ENCODE measurements at places on chromosomes 13 and 19.
A peak's percentile ranks its signal among the peaks of the same experiment; 100 is the strongest.

- DNase-seq, result no peak
These were observed 1921.9 kb downstream of the OLFM4 start for GRCh38 chr13:54950546-54950945.

GRCh38 chr19:38665950-38666662 lies 18.7 kb downstream of the ACTN4 start:
- no peak for DNase-seq

DNA sequence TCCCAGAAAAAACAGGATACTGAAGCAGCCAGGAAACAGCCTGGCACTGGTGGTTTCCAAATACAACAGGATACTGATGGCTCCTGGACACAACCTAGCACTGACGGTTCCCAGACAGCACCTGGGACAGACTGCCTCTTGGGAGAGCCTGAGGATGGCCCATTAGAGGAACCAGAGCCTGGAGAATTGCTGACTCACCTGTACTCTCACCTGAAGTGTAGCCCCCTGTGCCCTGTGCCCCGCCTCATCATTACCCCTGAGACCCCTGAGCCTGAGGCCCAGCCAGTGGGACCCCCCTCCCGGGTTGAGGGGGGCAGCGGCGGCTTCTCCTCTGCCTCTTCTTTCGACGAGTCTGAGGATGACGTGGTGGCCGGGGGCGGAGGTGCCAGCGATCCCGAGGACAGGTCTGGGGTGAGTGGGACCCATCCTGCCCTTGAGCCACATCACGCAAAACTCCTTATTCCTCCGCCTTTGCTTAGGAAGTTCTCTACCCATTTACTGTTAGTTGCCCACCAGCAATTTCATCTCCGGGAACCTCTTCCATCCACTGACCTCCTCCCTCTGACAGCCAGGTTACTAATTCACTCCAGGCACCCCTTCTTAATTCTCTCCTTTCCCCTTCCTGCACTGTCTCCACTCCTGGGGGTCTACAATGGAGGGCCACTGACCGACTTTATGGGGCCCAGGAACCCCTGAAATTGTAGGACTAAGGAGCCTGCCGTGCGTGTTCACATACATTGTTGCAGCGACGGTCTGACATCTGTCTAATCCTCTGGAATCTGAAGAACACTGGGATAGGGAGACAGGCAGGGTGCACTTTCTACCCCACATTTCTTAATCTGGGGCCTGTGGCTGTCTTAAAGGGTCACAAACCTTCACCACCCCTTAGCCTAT lies 1.2 kb downstream of the ITPKC start:
- DNase-seq, result peak; percentile 46

- no peak for DNase-seq
These were observed 22.1 kb downstream of the WTIP start for GRCh38 chr19:34503531-34504272.

DNA sequence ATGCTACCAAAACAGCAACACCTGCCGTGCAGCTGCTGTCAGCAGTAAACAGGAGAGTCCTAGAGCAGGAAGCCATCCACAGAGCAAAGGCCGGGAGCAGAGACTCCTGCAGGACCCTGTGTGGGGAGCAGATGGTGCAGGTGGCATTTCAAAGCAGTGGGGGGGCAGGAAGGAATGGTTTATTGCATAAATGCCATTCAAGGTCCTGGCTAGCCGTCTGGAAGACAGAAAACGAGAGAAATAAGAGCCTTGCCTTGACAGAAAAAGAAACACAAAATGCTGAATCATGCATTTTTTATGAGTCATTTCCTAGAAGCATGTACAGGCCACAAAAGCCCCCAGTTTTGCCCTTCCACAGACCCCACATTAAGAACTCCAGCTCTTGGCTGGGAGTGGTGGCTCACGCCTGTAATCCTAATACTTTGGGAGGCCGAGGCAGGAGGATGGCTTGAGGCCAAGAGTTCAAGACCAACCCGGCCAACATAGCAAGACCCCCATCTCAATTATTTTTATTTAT lies 5.4 kb downstream of the RSPH6A start:
- peak; percentile 71 for DNase-seq

DNA sequence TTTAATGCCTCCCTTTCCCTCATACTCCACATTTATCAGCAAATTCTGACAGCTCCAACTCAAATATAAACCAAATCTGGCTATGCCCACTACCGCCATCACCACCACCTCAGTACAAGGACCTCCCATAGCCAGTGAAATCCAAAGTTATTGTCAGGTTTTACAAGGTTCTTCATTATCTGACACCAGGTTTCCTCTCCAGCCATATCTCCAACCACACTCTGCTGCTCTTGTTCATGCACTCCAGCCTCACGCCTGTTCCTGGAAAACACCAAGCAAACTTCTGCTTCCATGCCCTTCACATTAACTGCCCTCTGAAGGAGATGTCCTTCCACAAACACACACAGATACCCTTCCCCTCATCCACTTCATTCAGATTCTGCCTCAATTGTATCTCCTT lies 102.2 kb upstream of the MIR17HG start:
- no peak for DNase-seq

GRCh38 chr13:93279982-93280381 lies 53.4 kb downstream of the GPC6 start:
- no peak for DNase-seq

DNA sequence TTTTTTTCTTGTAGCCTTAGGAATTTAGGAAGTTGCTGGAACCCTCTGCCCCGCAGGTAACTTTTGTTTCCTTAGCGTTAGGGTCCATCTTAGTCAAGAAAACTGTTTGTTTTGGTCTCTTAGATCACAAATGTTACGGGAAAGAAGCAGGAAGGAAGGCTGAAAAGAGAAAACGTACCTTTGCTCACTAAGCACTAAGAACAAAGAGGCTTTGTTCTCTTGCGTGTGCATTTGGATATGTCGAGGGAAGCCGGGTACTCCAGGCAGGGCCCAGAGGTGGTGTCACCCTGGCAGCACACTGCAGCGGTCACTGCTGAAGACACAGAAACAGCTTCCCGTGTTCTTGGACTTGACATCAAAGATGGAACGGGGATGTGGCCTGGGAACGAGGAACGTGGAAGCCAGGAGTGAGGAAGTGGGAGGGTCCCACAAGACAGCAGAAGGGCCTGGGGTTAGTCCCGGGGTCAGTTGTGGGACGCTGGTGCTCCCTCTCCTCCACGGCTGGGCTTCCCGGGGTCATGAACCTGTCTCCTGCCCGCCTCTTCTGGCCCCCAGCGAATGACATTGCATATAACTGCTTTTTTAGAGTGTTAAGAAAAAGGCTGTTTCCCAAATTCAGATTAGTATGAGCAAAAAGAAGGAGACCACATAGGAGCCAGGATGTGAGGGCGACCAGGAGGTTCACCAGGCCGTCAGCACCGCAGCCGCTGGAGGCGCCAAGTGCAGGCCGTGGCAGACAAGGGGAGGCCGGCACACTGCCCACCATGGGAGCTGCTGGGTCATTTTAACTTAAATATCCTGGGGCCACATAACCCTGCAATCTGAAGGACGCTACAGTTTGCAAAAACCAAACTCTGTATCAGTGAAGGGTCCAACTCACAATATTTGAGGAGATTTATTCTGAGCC lies 31.6 kb downstream of the ATP11A start:
- peak; percentile 37 for DNase-seq

DNA sequence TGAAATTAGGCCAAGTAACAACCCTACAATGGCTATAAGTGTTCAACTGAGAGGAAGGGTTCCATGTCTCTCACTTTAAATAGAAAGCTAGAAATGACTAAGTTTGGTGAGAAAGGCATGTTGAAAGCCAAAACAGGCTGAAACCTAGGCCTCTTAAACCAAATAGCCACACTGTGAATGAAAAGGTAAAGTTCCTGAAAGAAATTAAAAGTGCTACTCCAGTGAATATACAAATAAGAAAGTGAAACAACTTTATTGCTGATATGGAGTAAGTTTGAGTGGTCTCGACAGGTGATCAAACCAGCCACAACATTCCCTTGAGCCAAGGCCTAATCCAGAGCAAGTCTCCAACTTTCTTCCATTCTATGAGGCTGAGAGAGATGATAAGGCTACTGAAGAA lies 209.6 kb downstream of the KLF12 start:
- no peak for DNase-seq

DNA sequence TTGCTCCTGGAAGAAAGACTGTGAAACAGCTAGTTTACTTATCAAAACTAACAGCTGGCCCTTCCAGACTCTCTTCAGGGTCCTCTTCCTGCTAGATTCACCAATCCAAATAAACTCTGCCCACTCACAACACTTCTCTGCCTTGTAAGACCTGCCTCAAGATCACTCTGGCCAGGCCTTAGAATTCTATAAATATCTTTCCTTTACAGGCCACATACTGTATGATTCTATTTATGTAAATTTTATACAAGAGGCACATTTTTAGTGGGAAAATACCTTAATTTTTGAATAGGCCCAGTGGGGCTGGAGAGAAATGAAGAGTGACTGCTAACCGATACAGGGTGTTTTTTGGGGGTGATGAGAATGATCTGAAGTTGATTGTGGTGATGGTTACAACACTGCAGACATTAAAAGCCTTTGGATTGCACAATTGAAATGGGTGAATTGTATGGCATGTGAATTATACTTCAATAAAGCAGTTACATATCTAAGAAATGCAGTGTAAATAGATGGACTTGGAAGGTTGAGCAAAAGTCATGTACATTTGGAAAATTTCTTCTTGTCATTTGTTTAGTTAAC lies 141.8 kb downstream of the GPC5 start:
- peak; percentile 71 for DNase-seq

- no peak for DNase-seq
These were observed 350.9 kb downstream of the SPRY2 start for GRCh38 chr13:79990048-79990447.

DNA sequence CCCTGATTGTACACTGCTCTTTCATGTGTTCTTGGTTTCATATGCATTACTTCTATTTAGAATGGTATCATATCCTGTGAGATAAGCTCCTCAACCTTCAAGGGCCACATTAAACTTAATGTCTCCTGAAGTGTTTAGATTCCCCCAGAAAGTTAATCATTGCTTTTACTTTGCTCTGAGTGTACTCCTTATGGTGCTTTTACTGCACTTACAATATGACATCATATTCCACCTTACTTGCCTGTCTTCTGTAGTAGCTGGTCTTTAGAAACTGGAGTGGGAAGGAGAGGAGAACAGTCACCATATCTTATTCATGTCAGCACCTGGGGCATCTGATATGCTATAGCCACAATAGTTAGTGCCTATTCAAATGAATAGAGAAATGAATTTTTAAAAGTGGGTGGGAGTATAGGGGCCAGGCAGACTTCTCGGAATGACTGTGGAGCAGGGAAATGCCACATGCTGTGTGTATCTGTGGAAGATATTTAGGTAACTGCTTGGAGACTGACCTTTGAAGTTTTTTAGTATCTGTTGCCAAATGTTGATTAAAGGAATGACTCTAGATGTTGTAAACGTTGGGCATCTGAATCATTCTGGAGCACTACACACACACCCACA lies 40.2 kb downstream of the SLAIN1 start:
- no peak for DNase-seq

DNA sequence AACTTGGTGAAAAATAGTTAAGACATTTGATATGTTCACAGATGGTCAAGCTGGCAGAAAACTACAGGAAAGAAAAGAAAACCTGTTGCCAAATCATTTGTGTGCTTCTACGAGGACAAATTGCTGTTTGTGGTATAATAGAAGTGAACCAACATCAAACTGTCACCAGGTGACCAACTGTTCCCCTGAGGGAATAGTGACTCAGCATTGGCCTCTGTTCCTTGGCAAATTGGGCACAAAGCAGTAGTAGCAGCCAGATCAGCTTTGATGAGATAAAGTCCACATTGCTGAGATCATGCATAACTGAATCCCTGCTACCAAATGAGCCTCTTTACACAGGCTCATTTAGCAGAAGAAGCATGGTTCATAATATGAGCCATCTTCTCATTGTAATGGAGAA lies 103.5 kb downstream of the POSTN start:
- no peak for DNase-seq

- DNase-seq, result no peak
These were observed 656 bp downstream of the PCCA start for GRCh38 chr13:100089465-100090032.

- DNase-seq, result no peak
These were observed 346.6 kb downstream of the TBC1D4 start for GRCh38 chr13:75135325-75135825.

- DNase-seq, result no peak
These were observed 15.8 kb upstream of the ARHGEF7 start for GRCh38 chr13:111099290-111099689.

DNA sequence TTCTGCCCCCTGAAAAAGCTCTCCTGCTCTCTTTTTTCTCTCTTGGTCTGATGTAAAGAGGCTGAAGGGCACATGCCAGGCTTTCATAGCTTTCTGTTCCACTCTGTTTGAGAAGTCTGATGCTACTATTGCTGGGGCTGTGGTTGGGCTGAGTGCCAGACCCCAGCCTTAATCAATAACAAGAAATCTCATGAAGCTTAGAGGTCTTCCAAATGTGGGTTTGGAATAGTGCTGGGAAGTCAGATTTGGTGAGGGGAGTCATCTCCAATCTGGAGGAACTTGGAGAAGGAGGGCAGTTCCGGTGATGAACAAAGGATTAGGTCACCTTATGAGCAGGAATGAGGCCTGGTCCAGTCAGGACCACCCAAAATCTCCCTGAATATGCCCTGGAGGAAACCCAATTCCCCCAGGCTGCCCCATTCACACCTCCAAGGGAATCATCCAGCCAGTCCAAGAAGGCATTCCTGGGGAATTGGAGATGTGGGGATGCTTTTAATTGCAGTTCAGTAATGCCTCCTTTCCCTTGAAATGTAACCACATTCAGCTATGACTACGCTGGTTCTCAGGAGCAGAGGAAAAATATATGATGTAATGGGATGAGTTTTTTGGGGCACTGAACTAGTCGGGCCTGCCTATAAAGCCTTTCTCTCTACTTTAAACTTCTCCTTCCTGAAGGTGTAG lies 102.0 kb downstream of the STARD13 start:
- DNase-seq, result no peak

- no peak for DNase-seq
These were observed 46.5 kb upstream of the RAP2A start for GRCh38 chr13:97387485-97387839.

DNA sequence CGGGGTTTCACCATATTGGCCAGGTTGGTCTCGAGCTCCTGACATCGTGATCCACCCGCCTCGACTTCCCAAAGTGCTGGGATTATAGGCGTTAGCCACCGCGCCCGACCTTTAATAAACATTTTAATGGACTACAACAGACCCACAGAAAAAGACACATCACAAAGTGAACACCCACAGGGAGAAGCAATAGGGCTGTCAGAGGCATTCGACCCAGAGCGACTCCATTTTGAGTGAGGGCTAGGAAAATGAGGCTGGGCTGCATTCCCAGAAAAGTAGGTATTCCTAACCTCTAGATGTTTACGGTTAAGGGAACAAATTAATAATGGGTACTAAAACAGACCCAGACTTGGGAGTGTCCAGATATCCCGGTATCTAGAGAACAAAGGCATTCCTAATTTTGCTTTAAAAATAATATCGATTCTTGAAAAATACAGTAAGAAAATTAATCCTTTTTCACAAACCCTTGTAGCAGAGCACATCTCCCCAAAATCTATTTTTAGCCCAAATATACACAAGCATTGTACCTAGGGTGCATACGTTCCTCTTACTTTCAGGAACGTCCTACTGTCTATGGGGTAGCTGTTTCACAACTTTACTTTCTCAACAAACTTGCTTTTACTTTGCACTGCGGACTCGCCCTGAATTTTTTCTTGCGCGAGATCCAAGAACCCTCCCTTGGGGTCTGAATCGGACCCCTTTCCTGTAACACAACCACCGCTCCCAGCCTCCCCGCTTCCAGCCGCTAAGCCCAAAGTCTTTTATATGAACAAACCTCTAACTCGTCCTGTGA lies 811 bp upstream of the ZNF8 start:
- DNase-seq, result no peak
